ENCODE measurements at places on chromosomes 13 and 19. TPM values are rescaled to one million over a fixed set of nuclear protein-coding genes. Genes with fewer than 3 reads are reported as not detected.

- no peaks in the 10 kb centered on the region for H3K27me3 ChIP-seq
- H3K36me3 ChIP-seq: no peaks in the 10 kb centered on the region
- H3K4me1 ChIP-seq: no peaks in the 10 kb centered on the region
- no peak overlapping the region for H3K27ac ChIP-seq
- H3K4me3 ChIP-seq: no peak overlapping the region
Measured at GRCh38 chr13:104584481-104584880, 1518.3 kb upstream of the SLC10A2 start.

DNA sequence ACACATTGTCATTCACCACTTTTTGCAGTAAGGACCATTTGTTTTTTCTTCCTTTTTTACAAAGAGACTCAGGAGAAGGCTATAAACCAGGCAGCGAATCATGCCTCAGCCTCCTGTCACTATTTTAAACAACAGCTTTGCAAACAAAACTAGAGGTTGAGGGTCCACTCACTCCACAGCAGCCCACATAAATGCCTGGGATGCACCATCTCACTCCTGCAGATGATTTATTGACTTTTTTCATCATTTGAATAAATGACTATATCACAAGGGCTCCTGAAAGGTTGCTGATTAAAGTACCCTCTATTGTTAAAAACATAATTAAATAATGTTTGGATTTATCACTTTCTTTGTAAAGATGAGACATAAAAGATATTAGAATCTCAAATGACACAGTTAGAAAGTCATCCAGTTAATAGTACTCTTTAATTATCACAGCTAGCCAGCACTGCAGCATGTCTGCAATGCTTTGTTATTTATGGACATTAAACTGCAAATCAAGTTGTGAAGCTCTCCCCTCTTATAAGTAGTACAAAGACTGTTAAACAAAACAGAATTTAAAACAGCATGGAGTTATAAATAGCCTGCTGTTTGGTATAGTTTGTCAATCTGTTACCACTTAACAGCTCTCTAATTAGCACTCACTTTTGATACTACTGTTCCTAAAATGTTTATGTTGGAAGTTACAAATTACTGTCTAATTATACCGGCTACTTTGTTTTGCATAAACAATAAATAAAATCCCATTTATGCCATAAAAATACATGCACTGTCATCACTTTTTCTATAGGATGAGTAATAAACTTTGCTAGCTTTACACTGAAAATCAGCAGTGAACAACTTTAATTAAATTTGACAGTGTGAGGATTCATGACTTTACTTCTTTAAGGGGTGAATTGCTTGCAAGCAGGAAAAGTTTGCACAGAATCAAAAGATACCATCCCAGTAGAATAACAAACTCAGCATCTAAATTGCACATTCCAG, 853.2 kb downstream of the UQCRFS1 start:
- H3K27ac ChIP-seq: no peak overlapping the region
- no peak for DNase-seq
- H3K4me3 ChIP-seq: no peak overlapping the region
- no peaks in the 10 kb centered on the region for H3K36me3 ChIP-seq

- no peak overlapping the region for H3K27ac ChIP-seq
- no peak for DNase-seq
- no peaks in the 10 kb centered on the region for H3K4me1 ChIP-seq
- no peak overlapping the region for H3K4me3 ChIP-seq
Measured at GRCh38 chr13:112225429-112226090, 150.6 kb upstream of the SPACA7 start.

DNA sequence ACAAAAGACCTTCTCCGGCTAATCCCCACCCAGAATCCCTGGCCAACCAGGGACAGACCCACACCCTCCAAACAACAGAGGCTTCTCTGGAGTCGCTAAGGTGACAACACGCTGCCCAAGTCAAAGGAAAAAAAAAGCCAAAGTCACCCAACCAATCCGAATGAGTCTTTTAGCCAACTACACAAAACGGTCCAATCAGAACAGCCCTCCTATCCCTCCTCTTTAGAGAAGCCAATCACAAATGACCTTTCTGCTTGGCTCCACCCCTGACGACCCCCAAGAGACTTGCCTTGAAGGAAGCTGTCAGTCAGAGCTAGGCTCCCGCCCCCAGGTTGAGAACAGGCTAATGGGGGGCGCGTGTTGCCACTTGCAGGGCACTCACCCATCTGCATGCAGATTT, 6.6 kb upstream of the FBXW9 start:
- H3K4me1 ChIP-seq: no peaks in the 10 kb centered on the region
- no peak overlapping the region for H3K27ac ChIP-seq
- DNase-seq: no peak
- H3K4me3 ChIP-seq: no peak overlapping the region

DNA sequence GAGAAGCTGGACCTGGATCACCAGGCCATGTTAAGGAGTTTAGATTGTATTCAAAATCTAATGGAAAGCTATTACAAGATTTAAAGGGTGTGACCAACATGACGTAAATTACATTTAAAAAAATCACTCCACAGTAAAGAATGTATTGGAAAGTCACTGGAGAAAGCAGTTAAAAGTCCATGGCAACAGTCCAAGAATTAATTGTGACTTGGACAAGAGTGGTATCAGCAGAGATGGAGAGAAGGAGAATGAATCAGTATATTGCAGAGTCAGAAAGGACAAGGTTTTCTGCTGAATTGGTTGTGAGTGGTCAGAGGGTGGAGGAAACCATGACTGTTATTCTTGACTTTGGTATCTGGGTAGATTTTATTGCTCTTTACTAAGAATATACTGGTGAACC, 535.1 kb upstream of the SLITRK1 start:
- no peaks in the 10 kb centered on the region for H3K36me3 ChIP-seq
- H3K4me3 ChIP-seq: no peak overlapping the region
- no peaks in the 10 kb centered on the region for H3K4me1 ChIP-seq
- H3K27ac ChIP-seq: no peak overlapping the region
- no peaks in the 10 kb centered on the region for H3K27me3 ChIP-seq
- DNase-seq: no peak

DNA sequence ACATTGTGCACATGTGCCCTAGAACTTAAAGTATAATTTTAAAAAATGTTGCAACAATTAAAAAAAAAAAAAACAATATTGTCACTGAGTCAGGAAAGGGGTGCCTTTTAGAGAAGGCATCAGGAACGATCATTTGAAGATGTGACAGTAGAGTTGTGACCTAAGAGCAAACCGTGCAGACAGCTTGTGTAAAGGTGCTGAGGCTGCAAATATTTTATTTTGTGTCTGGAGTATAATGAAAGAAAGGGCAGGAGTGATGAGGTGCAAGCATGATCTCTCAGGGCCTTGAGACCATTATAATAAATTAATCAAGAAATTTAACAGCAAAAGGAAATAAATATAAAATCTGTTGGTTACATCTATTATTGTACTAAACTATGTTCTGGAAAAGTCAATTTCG, 1219.7 kb downstream of the OLFM4 start:
- H3K27ac ChIP-seq: no peak overlapping the region
- H3K4me3 ChIP-seq: no peak overlapping the region

DNA sequence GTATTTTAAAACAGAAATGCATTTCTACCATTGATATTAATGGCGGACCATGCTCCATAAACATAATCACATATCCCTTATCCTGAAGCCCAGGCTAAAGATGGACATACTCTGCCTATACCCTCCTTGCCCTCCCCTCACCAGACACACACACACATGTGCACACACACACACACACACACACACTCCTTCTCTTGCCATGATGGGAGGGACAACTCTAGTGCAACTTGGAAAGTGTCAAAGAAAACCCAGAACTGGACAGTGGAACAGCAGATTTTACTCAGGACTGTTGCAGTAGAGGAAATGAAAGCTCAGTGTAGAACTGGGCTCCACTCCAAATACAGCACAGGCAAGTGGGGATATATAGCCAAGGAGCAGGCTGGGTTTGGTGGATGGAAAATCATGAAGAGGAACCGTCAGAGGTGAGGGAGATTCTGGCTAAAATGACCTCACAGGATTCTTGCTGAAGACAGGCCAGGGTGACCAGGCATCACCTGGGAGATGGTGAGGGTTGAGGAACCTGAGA, 40.8 kb downstream of the TNFRSF19 start:
- peaks cover 5% of the 10 kb centered on the region for H3K4me1 ChIP-seq
- H3K4me3 ChIP-seq: no peak overlapping the region
- H3K27ac ChIP-seq: no peak overlapping the region

- H3K36me3 ChIP-seq: no peaks in the 10 kb centered on the region
- no peak overlapping the region for H3K4me3 ChIP-seq
- no peak overlapping the region for H3K27ac ChIP-seq
- peaks cover 33% of the 10 kb centered on the region for H3K4me1 ChIP-seq
- H3K27me3 ChIP-seq: no peaks in the 10 kb centered on the region
Measured at GRCh38 chr19:35223084-35223790, 5.3 kb downstream of the FAM187B start.

DNA sequence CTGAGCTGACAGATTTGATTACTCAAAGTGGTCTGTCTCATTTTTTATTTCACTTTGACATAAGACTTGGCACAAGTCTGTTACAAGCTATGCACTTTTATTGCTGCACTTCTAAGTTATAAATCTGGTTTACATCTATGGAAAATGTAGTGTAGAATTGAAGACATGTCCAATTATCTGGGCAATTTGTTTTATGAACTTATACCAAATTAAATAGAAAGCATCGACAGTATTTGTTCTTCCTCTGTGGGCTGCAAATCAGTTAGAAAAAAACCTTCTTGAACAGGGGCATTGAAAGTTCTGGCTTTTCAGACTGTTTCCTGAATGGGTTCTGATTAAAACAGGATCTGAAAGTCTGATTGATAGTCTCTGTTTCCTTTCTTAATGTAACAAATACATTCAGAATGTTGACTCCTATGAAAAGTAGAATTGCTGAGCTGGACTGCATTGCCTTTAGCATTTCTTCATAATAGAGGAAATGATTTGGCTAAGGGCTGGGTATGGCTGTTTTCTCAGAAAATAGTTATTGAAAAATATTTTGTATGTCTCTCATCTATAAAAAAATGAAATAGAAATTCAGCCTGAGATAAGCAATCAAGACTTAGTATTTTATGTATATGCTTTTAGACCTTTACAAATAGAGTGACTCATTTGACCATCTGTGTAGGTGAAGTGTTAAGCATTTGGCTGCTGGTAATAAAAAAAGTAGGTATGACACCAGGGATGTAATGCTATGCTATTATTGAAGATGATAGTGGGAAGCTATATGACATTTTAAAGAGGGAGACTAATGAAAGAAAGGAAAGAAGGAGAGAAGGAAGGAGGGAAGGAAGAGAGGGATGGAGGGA, 210.9 kb upstream of the SPRY2 start:
- DNase-seq: no peak
- no peak overlapping the region for H3K4me3 ChIP-seq
- no peak overlapping the region for H3K27ac ChIP-seq
- no peaks in the 10 kb centered on the region for H3K27me3 ChIP-seq
- no peaks in the 10 kb centered on the region for H3K36me3 ChIP-seq
- H3K4me1 ChIP-seq: no peaks in the 10 kb centered on the region

- no peaks in the 10 kb centered on the region for H3K36me3 ChIP-seq
- no peak overlapping the region for H3K27ac ChIP-seq
- no peaks in the 10 kb centered on the region for H3K27me3 ChIP-seq
- DNase-seq: no peak
Measured at GRCh38 chr13:23460309-23460708, 26.8 kb upstream of the SACS start.

DNA sequence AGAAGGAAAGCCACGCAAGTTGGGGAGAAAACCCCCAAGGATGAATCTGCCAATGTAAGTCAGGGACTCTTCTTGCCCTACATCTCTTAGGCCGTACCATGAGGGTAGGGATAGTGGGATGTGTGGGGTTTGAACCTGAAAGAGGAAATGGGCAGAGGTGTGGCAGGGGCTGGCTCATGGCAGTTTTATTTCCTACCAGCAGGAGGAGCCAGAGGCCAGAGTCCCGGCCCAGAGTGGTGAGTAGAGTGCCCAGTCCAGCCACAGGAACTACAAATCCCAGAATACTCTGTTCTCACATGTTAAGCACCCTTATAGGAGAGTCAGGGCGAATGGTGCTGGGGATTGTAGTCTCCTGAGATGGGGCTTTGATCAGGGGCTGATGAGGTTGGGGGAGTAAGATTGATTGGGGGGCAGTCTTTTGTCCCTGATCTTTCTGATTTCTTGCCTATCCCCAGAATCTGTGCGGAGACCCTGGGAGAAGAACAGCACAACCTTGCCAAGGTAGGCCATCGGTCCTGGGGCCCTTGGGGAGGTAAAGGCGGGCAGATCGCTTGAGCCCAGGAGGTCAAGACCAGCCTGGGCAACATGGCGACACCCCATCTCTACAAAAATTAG, 16.5 kb downstream of the VASP start:
- peaks cover 26% of the 10 kb centered on the region for H3K36me3 ChIP-seq
- no peaks in the 10 kb centered on the region for H3K27me3 ChIP-seq
- H3K27ac ChIP-seq: no peak overlapping the region
- no peak overlapping the region for H3K4me3 ChIP-seq

OXGR1 gene
- total RNA-seq: not detected

ZNF547 gene
- 0.78 TPM for total RNA-seq

GPC6 gene
- total RNA-seq: 0.18 TPM
